ENCODE measurements at places on chromosomes 4 and X.

- no peak for DNase-seq
Measured at GRCh38 chr4:102055805-102056204, 265.3 kb downstream of the BANK1 start.

DNA sequence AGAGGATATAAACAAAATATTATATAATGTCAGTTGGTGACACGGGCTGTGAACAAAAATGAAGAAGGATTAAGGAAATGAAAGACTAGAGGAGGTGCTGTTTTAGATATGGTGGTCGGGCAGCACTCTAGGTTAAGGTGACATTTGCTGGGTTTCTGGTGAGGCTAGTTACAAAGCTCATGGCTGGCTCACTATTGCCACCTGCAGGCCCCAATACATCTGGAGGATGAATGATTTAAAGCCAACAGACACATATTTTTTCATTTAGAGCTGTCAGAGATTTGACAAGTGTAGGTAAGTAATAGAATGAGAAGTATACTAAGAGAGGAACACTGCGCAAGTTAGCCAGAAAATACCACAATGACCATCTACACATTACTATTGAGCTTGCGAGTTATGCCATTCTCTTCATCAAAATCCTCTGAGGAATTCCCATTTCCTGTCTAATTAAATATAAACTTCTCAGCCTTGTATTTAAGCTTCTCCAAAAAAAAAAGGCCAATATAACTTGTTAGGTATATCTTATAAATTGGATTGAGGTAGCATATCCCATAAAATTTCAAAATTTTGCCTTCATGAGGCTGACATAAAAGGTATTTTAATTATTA, 6.4 kb upstream of the FGG start:
- peak; percentile 81 for DNase-seq

GRCh38 chrX:27915617-27916016, 65.6 kb downstream of the DCAF8L1 start:
- peak; percentile 60 for DNase-seq

DNA sequence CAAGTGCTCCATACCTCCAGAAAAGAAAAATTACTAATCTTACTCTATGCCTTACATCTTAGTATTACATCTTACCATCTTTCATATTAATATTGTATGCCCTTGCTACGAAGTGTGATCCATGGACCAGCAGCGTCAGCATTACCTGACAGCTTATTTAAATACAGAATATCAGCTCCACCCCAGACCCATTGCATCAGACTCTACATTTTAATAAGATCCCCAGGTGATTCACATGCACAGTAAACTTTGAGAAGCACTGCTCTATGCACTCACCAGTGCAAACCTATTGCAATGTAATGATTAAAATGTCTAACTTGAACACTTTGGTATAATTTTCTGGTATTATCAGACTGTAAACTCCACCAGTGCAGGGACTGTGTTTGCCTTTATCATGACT, 14.1 kb upstream of the SH3D19 start:
- no peak for DNase-seq

GRCh38 chr4:105831189-105831588, 64.1 kb upstream of the NPNT start:
- DNase-seq, result no peak

GRCh38 chr4:104425948-104426347, 68.7 kb downstream of the CXXC4 start:
- no peak for DNase-seq

DNA sequence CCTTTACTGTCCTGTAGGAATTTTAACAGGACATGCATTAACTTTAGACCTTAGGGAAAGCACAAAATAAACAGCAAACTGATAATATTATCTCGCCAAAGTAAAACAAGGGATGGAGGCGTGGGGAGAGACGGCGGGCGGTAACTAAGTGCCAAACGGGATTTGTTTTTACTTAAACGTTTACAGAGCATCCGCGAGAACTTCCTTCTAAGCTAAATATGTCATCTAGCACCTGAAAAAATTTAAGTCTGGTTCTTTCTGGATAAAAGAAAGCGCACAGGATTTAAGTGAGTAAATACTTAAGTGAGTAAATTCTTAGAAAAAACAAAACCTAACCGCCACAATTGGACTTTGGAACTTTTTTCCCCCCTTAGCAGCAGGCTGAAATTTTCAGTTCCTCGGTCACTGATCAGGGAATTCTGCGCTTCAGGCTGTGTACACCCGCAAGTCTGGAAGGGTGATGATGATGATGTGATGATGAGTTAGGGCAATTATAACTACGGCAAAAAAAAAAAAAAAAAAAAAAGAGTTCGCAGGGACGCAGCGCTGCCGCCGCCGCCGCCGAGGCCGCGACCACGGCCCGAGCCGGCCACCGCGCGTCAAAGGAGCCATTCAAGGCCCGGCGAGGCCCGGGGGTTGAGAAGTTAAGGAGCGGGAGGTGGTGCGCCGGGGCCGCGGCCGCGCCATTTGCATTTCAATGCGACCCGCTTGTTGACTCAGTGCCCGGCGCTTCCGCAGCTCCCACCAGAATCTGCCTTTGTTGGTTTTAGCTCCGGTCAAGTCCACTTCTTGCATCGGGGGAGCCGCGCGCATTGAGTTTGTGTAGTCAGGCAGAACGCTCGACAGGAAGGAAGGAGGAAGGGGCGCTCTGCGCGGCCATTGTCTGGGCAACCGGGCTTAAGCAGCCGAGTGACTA, 108.8 kb downstream of the SPRY1 start:
- peak; percentile 67 for DNase-seq

DNA sequence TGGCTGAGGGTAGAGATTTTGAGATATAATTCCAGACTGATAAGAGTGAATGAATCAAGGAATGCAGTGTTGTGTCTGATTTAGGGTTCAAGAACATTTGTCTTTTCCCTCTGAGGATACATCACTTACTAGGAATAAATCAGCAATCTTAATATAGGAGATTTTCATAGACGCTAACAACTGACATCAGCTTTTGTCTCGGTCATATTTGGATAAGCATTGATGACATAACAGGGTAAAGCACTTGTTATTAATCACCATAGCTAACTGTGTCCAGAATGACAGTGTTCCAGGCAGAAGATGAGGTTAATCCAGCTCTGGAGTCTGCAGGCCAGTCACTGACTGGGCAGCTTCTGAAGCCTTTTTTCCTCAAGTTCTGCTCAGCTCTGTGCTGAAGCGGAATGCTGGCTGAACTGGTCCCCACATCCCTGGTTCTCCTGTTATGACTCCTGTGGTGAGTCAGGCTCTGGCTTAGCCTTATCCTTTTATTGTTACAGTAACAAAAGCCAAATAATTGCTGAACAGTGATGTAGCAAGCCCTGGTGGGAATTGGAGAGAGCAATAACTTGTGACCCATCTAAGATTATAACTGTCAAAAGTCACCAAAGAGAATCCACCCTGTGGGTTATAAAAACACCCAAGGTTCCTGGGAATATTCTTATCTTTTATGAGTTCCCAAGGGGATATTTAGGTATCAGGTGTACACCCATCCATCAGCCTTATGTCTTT, 41.8 kb downstream of the FNIP2 start:
- peak; percentile 51 for DNase-seq

DNA sequence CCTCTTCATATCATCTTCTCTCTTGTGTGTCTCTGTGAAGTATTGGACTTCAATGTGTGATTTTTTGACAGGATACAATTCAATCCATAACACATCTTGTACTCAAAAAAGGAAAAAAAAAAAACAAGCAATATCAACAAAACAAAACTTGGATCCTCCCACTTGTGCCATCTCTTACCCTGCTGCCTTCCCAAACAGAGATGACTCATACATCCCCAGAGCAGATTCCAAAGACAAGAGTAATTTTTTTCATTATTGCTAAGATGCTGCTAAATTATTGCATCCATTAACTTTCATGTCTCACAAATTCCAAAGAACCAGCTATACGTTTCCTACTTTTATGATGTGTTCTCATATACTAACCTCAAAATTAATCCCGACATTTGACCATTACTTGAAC, 479.2 kb downstream of the GBA3 start:
- DNase-seq, result no peak

All from common myeloid progenitor, CD34-positive (primary cell).